MV-4-11 (cell line): ENCODE measurements at places on chromosomes 4 and X.

GRCh38 chrX:119145241-119145653 is 17.6 kb upstream of the KIAA1210 start:
- DNase-seq: no peak

DNA sequence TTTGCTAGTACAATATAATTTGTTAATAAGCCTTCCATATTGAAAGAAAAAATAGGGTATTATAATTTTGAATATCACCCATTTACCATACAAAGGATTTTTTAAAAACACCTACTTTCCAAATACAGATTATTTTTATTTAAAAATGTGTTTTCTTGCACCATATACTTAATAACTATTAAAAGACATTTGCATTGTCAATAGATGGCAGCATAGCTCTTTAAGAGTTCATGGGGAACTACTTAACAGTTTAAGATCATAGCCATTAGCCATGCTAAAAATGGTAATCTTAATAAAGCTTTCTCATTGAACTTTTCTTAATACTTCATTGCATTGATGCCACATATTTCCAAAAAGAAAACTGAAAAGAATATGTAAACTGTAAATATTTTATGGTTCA is 1995.9 kb downstream of the C4orf33 start:
- peak; percentile 9 for DNase-seq

- no peak for DNase-seq
These were observed 212.7 kb downstream of the SH3BGRL start for GRCh38 chrX:81414630-81415029.

- no peak for DNase-seq
These were observed 8.1 kb downstream of the RPL9 start for GRCh38 chr4:39450618-39451017.

DNA sequence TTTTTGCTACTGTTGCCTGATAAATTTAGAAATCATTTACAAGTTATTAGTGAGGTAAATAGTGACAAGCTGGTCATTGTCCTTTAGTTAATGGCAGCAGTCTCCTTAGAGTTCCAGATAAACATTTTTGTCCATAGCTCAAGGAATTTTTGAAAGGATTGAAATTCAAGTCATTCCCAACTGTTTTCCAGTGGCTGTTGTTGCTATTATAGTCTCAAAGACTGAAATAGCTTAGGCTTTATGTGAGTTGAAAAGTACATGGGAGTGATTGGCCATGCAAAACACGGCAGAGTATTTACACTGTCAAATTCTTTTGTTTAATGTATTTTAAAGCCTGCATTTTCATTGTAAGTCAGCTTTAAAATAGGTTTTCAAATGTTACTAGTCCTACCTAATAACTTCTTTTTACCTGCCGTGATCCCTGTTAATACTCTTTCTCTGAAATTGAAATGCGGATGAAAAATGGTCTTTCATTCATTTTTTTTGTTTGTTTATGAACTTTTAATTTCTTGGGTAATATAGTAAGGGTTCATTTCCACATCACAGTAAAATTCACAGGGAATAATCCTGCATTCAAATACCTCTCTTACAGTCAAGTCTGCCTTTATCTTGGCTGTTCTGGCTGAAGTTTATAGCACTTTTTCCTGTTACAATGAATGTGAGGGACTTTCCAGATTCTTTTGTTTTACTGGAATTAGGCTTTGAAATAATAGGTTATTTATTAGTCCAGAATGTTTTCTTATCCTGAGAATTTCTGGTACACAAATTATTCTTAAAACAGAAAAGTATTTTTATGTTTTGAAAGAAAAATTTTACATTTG is 85.1 kb downstream of the PDLIM5 start:
- no peak for DNase-seq

DNA sequence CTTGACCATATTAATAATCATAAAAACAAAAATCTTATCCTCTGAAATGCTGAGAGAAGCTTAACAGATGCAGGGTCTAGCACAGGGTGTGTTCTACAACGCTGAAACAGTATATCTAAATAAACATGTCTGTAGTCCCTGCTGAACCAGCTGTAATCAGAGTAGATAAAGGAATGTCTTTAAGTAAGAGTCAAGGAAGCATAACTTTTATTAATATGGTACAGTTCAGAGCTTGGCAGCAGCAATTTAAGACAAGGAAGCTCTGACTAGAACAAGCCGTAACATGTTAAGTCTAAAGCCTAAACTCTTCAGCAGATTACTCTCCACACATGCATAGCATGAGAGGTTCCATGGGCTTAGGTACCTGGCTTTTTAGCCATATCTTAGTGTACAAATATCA is 36.1 kb downstream of the NFKB1 start:
- no peak for DNase-seq

GRCh38 chr4:43898836-43899235 is 549.8 kb downstream of the KCTD8 start:
- DNase-seq: no peak

DNA sequence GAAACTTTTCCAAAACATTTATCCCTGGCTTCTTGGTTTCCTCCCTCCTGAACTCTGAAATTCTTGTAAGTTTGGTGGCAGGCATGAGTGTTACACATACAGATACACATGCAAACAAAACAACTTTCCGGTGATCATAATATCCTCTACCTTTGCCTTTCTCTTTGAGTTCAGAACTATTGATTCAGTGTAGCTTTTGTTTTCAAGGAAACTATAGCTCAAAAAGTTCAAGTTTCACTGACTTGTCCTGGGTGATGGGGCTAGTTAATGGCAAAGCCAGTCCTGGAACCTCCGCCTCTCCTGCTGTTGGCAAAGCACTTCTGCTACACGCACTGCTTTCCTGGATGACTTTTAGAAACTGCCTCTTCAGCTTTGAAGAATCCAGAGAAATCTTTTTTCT is 177.3 kb upstream of the FAT1 start:
- DNase-seq: no peak

DNA sequence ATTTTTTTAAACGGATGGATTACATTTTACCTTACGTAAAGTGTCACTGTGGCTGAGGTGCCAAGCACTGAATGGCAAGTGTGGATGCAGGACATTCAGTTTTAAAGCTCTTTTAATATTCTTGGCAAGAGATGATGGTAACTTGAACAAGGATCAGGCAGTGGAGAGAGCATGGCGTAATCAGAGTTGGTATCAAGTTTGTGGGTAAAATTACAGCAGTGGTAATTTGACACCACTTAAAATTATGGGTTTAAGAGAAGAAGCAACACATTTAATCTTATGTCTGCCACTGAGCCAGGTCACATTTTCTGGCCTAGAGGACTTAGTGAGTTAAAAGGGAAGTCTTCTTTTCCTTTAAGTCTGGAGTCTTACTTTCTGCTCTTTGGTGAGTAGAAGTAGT is 100.5 kb downstream of the NAA11 start:
- no peak for DNase-seq

DNA sequence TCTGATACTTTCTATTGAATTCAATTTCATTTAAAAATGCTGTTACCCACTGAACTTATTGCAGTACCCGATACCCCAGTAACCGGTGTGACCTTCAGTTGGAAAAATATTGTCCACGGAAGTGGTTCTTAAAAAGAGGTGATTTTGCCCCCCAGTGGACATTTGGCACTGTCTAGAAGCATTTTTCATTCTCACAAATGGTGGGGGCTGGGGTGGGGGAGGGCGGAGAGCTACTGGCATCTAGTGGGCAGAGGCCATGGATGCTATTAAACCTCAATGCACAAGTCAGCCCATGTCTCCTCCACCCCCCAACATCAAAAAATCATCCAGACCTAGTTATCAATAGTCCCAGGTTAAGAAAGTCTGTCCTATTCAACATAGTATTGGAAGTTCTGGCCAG is 19.6 kb upstream of the CHM start:
- DNase-seq: no peak

- DNase-seq: peak; percentile 13
These were observed 130.3 kb downstream of the DIPK2B start for GRCh38 chrX:45070116-45071007.

DNA sequence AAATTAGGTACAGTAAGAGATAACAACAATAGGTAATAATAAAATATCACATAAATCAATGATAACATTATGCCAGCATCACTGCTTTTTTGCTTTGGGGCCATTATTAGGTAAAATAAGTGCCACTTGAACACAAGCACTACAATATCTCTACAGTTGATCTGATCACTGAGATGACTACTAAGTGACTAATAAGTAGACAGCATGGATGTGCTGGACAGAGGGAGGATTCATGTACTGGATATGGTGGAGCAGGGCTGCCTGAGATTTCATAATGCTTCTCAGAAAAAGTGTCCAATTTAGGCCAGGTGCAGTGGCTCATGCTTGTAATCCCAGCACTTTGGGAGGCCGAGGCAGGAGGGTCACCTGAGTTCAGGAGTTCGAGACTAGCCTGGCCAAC is 137.8 kb upstream of the IL1RAPL2 start:
- DNase-seq: no peak

DNA sequence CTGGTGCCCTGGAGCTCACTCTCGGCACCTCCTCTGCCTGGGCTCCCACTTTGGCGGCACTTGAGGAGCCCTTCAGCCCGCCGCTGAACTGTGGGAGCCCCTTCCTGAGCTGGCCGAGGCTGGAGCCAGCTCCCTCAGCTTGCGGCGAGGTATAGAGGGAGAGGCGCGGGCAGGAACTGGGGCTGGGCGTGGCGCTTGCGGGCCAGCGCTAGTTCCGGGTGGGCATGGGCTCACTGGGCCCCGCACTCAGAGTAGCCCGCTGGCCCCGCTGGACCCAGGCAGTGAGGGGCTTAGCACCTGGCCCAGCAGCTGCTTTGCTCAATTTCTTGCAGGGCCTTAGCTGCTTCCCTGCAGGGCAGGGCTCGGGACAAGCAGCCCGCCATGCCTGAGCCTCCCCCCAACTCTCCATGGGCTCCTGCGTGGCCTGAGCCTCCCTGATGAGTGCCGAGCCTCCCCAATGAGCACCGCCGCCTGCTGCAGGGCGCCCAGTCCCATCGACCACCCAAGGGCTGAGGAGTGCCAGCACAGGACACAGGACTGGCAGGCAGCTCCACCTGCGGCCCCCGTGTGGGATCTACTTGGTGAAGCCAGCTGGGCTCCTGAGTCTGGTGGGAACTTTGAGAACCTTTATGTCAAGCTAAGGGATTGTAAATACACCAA is 26.7 kb upstream of the FAM90A26 start:
- DNase-seq: no peak

DNA sequence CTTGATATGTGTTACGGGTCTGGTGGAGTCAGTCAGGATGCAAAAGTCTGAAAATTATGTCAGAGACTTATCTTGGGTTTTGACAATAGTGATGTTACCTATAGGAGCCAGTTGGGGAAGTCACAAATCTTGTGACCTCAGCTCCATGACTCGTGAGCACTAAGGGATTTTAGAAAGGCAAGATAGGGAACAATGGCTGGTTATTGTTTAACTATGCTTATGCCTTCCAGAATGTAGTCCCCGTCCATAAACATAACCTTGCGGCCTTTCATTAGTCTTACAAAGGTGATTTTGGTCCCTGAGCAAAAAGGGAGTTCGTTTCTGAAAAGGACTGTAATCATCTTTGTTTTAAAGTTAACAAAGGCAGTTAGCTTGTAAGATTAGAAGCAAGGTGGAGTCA is 23.9 kb upstream of the GATB start:
- DNase-seq: no peak

DNA sequence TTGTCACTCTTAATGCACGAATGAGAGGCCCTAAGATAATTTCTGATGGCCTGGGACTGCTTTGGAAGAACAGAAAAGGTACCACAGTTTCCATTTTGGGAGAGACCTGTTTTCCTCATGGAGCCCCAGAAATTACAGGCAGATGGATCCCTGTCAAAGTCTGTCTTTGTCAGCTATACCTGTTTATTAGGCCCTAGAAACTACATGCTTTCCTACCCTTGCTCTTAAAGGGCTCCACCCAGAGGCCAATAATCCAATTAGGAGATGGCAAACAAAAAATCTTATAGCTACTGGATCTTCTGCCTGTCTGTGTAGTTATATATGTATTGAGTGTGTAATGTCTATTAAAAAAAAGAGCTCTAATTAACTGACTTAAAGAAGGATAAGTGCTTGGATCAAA is 141.3 kb downstream of the NR3C2 start:
- DNase-seq: no peak
